ENCODE measurements at places on chromosomes 7 and 10.

- DNase-seq: no peak
Measured at GRCh38 chr7:140587243-140587642, 53.4 kb downstream of the DENND2A start.

GRCh38 chr10:124517461-124517860 is 55.8 kb downstream of the LHPP start:
- DNase-seq: no peak

- DNase-seq: no peak
Measured at GRCh38 chr7:120691915-120692314, 166.0 kb downstream of the TSPAN12 start.

DNA sequence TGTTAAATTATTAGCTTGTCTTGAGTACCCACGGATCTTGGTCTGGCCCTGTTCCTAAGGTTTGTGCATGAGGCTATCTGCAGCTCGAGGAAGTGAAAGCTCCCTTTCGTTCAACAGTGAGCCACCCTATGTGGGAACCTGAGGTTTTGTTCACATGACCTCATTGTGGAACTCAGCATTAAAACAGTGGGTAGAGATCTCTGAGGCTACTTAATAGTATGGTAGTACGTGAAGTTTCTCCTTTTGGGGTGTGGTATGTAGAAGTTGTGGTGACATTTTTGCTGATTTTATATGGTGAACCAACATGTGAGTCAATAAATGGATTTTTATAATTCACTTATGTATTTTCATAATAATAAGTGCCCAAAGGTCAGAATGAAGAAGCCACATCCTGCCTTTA is 252.7 kb upstream of the FERD3L start:
- DNase-seq: no peak

GRCh38 chr7:101507791-101508252 is 121.3 kb downstream of the MYL10 start:
- peak; percentile 82 for DNase-seq

DNA sequence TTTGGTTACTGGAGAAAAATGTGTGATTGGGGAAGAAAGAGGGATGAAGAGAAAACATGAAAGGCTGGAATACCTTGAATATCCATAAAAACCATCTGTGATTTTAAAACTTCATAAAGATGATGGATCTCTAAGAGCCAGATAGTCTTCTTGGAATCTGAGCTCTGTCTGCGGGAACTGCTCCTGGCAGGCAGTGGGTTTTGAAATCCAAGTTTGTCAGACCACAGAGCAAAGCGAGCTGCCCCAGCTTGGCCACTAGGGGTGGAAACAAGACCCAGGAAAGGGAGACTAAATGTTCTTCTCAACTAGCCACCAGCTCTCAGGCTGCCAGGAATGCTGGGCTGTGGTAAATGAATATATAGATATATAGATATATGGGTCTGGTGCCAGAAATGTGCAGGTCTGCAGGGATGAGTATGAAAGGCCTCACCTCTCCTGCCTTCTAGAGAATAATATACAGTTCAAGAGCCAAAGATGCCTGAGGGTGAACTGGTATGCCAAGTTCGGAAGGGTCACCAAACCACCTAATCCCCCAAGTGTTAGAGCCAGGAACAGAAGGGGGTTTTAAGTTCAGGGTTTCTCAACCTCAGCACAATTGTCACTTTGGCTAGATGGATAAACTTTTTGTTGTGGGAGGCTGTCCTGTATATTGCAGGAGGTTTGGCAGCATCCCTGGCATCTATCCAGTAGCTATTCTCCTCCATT is 208.8 kb downstream of the KCNMA1 start:
- DNase-seq: no peak

- no peak for DNase-seq
Measured at GRCh38 chr7:205115-206010, 13.0 kb downstream of the FAM20C start.

DNA sequence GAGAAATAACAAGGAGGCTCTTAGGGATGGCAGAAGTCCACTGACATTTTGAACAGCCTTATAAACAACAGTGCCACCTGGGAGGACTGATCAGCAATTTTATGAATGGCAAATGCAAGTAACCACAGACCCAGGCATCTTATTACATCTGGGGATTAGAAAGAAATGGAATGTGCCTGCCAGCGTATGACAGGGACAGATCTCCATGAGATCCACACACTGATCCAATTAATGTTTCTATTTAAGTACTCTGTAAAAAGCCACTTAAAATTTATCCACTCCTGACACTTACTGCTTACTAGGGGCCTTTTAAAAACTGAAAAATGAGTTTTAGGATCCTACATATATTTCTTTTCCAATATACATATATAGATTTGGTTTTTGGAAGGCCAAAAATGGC is 28.6 kb downstream of the PARD3 start:
- no peak for DNase-seq

GRCh38 chr10:44416021-44416771 is 31.3 kb upstream of the CXCL12 start:
- no peak for DNase-seq

DNA sequence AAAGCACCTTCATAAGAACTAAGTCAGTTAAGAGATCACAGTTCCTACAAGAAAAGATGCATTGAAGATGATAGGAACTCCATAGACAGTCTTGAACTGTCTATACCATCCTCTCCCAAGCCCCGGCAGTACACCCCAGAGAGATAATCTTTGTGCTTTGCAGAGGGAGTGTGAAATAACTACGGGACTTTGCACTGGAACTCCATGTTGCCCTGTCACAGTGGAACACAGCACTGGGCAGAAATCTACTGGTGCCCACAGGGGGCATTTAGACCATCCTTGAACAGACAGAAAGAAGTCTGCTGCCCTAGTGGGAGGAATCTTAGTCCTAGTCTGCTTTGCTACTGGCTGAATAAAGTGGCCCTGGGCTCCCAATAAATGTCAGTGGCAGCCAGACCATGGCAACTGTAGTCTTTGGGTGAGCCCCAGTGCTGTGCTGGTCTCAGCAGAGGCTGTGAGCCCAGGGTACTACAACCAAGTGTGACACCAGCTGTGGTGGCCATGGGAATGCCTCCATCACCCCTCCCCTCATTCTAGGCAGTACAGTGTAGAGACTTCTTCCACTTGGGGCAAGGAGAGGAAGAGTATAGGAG is 107.7 kb upstream of the TMEM168 start:
- no peak for DNase-seq

DNA sequence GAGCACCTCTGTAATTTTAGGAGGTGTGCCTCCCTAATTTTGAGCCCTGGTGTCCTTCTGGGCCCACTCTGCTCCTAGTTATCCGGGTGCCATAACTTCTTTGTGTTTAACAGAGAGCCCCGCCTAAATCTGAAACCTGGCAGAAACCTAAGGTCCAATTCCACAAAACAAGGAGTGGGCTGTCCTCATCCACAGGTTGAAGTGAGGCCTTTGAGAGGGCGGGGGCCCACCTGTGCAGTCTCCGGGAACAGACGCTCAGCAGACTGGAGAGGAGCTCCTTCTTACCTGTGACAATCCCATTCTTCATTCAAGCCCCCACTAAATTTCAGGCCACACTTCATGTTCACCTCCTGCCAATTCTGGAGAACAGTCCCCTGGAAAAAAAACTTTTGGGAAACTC is 10.9 kb downstream of the TMEM72 start:
- no peak for DNase-seq

DNA sequence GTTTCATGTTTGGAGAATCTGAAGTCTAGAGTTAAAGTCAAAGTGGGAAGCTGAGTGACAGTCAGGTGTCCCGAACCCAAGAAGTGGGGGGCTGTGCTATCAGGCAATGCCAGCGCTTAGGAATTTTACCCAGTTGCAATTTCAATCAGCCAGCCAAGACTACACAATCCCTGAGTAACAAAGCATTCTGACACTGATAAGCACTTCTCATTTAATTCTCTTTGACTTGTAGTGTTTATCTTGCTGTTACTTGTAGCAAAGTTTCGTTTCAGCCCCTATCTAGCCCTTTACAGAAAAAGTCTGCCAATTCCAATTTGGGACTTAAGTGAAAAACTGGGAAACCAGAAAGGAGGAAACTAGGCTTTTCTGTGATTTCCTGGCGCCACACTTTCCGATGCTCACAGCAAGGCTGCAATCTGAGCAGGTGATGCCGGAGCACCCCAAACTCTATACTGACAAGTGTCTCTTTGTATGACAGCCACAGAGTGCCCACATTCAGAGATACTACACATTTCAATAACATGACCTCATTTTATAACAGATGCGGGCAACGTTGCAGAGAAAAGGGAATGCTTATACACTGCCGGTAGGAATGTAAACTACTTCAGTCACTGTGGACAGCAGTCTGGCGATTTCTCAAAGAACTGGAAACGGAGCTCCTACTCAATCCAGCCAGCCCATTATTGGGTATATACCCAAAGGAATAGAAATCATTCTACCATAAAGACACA is 61.0 kb downstream of the ITIH5 start:
- DNase-seq: no peak

- no peak for DNase-seq
Measured at GRCh38 chr7:102063690-102064180, 222.9 kb upstream of the SH2B2 start.

- no peak for DNase-seq
Measured at GRCh38 chr7:158016180-158017097, 571.2 kb downstream of the PTPRN2 start.

DNA sequence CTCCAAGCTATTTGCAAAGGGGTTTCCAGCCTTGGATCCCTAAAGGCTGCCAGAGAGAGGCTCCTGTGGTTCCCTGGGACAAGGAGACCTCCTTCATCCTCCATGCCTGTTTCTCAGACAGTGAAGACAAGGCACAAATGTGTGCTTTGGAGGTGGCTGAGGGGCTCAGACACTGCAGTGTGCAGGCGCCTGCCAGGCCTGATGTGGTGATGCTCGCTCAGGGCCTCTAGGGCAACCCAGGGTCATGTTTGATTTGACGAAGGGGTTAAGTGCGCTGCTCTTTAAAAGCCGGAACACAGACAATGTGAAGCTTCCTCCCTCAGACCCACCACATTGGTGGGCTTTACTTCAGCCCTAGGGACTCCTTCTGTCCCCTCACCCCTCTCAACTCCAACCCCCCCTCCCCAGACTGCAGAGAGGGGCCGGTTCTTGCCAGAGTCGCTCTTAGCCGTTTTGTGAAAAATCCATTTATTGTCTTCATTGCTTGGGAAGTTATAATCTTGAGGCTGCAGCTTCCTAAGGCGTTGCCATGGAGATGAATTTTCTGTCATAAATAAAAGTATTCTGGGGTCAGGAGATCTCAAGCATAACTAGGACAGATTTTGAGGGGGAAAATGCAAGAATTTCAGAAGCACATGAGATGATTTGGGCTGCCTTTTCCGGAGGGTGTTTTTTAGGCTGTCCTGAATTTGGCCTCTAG is 35.8 kb downstream of the PDGFA start:
- no peak for DNase-seq

GRCh38 chr10:29862923-29863614 is 196.3 kb downstream of the JCAD start:
- no peak for DNase-seq

GRCh38 chr7:136230210-136230609 is 253.1 kb upstream of the MTPN start:
- no peak for DNase-seq

- no peak for DNase-seq
Measured at GRCh38 chr7:38411404-38411803, 138.0 kb upstream of the TARP start.

DNA sequence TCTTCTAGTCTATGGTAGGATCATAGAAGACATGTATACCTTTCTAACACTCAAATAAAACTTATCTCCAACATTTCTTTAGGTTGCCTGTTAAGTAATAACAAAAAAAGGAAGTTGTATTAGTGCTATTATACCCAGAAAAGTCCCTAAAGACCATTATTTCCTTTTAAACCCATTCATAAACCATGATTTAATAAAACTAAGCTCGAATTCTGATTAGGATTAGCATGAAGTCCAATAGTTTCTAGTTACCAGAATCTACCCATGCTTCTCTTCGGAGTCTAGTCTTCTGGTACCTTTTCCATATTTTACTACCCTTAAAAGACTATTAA is 62.7 kb downstream of the USP6NL start:
- no peak for DNase-seq

GRCh38 chr10:71292624-71293445 is 26.2 kb upstream of the SLC29A3 start:
- DNase-seq: no peak

- DNase-seq: no peak
Measured at GRCh38 chr10:105243381-105243780, 602.3 kb downstream of the SORCS3 start.

GRCh38 chr10:90960355-90960814 is 39.5 kb upstream of the ANKRD1 start:
- DNase-seq: no peak

DNA sequence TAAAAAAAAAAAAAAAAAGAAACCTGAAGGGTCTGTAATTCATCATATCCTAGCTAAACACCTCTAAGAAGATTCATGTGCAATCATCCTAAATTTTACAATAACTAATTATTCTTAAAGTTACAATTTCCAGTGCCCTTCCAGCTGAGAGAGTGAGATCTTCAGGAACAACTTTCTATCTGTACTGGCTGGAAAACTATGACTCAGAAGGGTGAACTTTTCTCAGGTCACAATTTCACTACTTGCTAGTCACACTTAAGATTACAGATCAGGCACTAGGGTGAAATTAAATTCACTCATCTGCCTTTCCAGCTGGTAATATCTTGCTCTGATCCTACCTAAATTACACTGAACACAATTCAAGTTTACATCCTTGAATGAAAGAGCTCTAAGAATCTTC is 158.8 kb downstream of the ANK3 start:
- no peak for DNase-seq

DNA sequence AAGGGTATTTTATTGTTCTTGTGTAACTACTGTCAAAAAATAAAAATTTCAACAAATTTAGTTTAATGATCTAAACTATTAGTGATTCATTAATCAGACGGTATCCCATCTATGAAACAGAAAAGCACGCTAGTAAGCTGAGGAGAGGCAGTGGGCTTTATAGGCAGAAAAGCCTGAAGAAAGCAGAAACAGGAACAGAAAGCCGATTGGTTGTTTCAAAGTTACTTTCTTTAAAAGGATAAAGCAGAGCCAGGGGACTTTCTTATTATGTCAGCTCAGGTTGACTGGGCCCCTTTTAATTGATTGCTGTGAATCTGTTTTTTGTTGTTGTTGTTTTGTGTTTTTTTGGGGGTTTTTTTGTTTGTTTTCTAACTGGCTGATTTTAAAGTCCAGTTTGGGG is 105.5 kb downstream of the TES start:
- DNase-seq: no peak

DNA sequence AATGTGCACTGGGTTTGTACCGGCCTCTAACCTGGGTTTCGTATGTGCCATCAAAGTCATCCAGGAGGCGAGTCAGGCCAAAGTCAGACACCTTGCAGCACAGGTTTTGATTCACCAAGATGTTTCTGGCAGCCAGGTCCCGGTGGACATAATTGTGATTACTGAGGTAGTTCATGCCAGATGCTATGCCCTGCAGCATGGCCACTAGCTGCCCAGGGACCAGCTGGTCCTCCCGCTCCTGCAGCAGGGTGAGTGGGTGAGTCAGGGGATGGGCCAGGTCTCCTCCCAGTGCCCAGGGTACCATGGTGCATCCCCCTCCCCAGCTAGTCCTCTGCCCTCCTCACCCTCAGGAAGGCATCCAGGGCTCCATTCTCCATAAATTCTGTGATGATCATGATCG is 13.6 kb downstream of the ZYX start:
- DNase-seq: no peak

- DNase-seq: no peak
Measured at GRCh38 chr10:8504499-8504898, 450.0 kb downstream of the GATA3 start.
